GM23338 (cell line): ENCODE measurements at places on chromosomes 3 and 15. TPM values are rescaled to one million over a fixed set of nuclear protein-coding genes. Genes with fewer than 3 reads are reported as not detected.
A peak's percentile ranks its signal among the peaks of the same experiment; 100 is the strongest.

The NUTM1 gene
- 1.0 and 1.2 TPM in 2 replicates for total RNA-seq

- no peak for DNase-seq
- H3K4me3 ChIP-seq: peak overlapping the region; percentile 69
Observed at GRCh38 chr3:129603991-129604749, 2.3 kb downstream of the PLXND1 start.

- H3K4me3 ChIP-seq: peak overlapping the region; percentile 94
- peaks cover 19% of the 10 kb centered on the region for H3K27me3 ChIP-seq
- H3K27ac ChIP-seq: peak overlapping the region; percentile 85; the same call in 1 of the 2 replicates
- no peaks in the 10 kb centered on the region for H3K36me3 ChIP-seq
Observed at GRCh38 chr3:112086875-112087524, 811 bp downstream of the C3orf52 start.

DNA sequence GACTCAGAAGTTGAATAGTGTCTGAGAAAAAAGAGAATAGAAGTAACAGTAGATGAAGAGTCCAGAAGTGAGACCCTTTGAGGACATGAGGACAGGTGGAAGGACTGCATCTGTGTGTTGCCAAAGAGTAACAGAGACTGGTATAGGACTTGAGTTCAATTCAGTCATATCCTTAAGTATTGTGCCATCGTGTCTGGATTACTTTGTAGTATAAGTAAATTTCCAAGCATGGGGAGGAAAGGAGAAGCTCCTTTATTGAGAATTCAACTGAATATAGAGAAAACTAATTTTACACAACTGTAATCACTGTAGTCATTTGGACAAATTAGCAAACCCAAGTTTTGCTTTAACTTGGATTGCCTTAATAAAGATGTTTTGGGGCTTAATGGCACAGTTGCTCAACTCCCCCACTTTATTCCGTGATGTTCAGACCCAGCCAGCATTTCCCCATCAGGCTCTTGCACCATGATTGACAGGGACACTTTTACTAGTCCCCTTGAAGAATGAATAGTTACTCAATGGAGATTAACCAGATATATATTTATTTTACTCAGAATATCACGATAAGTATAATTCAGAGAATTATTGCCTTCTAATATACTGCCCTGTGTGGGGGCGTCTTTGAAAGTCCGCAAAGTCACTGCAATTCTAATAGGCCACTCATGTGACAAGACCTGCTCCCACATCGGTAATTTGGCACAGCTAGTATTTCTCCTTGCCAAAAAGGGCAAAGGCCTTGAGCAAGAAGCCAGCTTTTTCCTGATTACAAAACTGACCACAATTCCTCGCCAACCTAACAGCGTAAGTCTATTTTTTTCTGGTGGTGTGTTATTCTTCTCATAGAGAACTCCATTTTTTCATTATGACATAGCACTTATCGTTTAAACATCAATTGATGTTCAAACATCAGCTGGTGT lies 61.3 kb downstream of the PPARG start:
- no peaks in the 10 kb centered on the region for H3K36me3 ChIP-seq
- H3K27me3 ChIP-seq: no peaks in the 10 kb centered on the region
- H3K4me3 ChIP-seq: no peak overlapping the region
- H3K4me1 ChIP-seq: no peaks in the 10 kb centered on the region
- no peak overlapping the region for H3K27ac ChIP-seq

GRCh38 chr15:100723315-100723801 lies 121.0 kb downstream of the ASB7 start:
- H3K27ac ChIP-seq: no peak overlapping the region
- H3K4me1 ChIP-seq: 0 out of 2 replicates have a peak, but pooled peaks cover 7% of the 10 kb centered on the region
- no peak for DNase-seq
- no peak overlapping the region for H3K4me3 ChIP-seq
- H3K36me3 ChIP-seq: no peaks in the 10 kb centered on the region

- peak; percentile 83 for DNase-seq
- H3K4me1 ChIP-seq: peaks cover 21% of the 10 kb centered on the region
- no peaks in the 10 kb centered on the region for H3K36me3 ChIP-seq
- no peaks in the 10 kb centered on the region for H3K27me3 ChIP-seq
- peak overlapping the region; percentile 21; the same call in 1 of the 2 replicates for H3K4me3 ChIP-seq
- no peak overlapping the region for H3K27ac ChIP-seq
Observed at GRCh38 chr3:193851941-193852674, 259.1 kb downstream of the OPA1 start.
